Chondrocyte (in vitro differentiated cells): ENCODE measurements at places on chromosomes 2 and 18.

- DNase-seq = no peak
Measured at GRCh38 chr2:85175369-85176299, 42.4 kb downstream of the TCF7L1 start.

GRCh38 chr18:47560723-47561715 is 309.6 kb upstream of the SKOR2 start:
- no peak for DNase-seq

DNA sequence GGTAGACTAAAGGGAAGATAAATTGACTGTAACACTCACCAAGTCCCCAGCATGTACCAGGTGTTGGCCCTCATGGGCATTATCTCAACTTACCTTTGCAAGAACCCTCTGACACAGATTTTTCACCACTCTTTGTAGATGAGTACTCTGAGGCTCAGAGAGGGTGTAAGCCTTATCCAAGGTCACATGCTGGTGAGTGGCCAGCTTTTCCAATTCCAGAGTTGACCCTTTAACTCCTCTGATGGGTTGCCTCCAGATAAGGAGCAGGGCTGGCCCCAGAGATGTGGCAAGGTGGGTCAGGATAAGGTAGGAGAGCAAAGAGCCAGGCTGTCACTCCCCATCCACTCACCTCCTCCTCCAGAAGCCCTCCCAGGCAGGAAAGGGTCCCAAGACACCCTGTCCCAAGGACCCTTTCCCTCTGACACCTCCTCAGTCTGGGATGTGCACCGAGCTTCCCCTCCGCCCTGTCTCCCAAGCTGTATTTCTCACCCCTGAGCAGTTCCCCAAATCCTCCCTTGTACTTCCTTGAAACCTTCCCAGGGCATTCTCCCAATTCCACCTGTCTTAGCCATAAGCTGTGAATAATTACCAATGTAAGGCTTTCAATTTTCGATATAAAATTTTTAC is 165.9 kb downstream of the ZFP36L2 start:
- peak; percentile 36 for DNase-seq

GRCh38 chr2:127117603-127118002 is 10.6 kb upstream of the BIN1 start:
- DNase-seq = no peak

DNA sequence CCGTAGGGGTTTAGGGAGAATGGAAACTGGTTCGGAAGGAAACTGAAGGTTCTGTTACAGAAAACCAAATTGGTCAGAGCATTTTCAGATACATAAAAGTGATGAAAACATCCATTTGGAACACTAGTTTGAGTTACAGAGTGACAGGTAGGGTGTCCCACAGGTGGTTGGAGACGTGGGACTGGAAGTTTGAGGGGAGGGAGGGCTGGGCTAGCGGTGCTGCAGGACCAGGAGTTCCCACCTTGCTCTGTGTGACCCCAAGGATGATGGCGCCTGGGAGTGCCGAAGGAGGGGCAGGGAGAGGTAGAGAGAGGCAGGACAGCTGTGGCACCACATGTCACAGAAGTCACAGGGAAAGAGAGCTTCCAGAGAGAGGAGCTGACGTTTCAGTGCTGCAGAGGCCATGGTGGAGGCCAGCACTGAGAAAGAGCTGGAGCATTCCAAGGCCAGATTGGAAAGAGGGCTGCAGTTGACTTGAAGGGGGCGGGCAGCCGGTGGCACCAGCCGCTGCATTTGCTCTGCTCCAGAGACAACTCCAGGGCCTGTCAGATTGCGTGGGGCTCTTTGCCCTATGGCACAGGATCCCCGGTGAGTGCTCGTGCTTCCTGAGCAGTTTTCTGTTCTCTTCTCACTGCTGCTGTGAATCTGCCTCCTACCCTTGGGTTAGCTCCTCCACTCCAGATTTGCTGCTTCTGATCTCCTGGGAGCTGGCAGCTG is 56.2 kb upstream of the FOSL2 start:
- DNase-seq = no peak

- DNase-seq = no peak
Measured at GRCh38 chr2:179336782-179337534, 72.3 kb upstream of the SESTD1 start.

DNA sequence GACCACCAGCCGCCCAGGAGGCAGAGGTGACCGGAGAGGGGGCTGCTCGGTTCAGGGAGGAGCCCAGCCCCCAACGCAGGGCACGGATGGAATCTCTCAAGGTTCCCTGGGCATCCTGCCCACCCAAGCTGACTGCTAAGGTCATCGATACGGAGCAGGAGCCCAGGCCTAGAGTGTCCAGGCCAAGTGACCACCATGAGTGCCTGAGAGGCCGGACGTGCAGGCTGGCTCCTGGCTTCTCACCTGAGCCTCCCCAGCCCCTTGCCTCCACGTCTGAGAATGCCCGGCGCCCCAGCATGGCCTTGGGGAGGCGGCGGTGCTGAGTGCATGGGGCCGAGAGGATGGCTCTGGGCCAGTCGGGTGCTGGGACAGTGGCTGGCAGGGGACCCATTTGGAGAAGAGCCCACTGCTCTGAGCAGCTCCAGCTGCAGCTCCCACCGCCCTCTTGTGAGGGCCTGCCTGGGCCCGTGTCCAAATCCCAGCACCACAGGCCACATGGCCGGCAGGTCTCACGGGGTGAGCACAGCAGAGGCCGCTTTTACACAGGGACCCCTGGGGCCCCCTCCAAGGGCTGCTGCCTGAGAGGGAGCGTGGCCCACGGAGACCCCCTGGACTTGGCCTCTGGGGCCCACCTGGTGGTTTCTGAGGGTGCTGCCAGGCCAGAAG is 102.8 kb upstream of the CTDP1 start:
- DNase-seq = peak; percentile 89

DNA sequence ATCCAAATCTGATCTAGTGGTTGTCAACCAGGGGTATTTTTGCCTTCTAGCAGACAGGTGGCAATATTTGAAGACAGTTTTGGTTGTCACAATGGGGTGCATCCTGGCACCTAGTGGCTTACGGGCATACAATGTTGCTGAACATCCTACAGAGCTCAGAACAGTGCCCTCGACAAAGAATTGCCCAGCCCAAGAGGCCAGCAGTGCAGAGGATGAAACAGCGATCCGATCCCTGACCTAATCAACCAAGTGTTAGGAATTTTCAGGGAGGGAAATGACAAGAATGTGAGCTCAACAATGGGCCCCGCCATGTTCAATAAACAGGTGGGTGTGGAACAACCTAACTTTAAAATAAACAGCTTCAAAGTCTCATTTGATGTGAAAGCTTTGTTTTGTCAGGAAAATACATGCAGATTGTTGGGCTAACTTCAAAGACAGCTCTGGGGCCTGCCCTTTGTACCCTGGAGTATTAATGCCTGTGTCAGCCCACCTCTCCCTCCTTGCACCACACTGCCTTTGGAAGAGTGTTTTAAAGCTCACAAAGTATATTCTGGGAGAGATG is 22.5 kb upstream of the SCYGR5 start:
- no peak for DNase-seq

GRCh38 chr18:70332694-70333093 is 43.8 kb downstream of the SOCS6 start:
- no peak for DNase-seq

GRCh38 chr18:5052491-5052890 is 144.6 kb downstream of the AKAIN1 start:
- DNase-seq = no peak

GRCh38 chr2:11385216-11385615 is 40.8 kb upstream of the ROCK2 start:
- no peak for DNase-seq

DNA sequence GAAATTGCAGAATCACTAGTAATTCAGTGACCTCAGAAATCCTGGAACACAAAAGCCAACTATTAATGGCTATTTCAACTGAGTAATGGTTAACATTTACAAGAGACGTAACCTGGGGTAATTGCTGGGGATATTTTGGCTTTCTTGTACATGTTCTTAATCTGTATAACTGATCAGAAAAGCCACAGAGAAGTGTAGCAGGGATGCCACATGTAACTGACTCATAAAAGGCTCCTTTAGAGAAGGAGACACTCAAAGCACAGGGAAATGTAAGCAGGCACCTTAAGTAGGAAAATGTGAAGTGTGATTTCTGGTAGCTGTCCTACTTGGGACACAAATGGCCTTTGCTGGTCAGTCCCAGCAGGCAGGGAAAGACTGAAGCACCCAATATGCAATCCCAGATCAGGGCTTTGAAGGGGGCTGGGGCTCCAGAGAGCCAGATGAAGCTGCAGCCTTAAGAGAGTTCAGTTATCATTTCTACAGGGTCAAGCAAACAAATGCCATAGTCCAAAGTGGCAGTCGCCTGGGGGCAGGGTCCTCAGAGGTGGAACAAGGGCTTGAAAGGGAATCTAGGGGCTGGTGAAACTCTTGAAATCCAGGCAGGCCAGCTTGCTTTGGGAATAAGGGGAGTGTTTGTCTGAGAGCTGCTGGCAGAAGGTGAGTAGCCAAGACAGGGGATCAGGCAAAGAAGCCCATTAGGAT is 7.2 kb upstream of the SPOPL start:
- DNase-seq = no peak

DNA sequence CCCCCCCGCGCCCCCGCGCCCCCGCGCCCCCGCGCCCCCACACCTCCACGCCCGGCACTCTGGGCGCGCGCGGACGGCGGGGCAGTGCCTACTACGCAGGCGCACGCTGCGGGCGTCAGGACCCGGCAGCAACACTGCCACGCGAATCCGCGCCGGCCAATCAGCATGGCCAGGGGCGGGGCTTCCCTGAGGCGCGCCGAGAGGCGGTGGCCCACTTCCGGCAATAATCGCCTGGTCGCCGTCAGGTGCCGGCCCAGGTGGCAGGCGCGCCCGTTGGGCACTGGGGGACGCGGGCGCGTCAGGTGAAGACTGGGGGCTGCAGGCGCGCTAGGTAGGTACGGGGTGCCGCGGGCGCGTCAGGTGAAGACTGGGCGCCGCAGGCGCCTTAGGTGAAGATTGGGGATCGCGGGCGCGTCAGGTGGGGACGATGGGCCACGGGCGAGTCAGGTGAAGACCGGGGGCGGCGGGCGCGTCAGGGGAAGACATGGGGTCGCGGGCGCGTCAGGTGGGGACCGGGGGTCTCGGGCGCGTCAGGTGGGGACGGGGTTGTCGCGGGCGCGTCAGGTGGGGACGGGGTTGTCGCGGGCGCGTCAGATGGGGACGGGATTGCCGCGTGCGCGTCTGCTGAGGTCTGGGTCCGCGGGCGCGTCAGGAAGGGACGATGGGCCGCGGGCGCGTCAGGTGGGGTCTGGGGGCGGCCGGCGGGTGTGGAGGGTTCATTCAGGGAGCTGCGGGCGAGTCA is 219.1 kb downstream of the RTP5 start:
- DNase-seq = peak; percentile 95

DNA sequence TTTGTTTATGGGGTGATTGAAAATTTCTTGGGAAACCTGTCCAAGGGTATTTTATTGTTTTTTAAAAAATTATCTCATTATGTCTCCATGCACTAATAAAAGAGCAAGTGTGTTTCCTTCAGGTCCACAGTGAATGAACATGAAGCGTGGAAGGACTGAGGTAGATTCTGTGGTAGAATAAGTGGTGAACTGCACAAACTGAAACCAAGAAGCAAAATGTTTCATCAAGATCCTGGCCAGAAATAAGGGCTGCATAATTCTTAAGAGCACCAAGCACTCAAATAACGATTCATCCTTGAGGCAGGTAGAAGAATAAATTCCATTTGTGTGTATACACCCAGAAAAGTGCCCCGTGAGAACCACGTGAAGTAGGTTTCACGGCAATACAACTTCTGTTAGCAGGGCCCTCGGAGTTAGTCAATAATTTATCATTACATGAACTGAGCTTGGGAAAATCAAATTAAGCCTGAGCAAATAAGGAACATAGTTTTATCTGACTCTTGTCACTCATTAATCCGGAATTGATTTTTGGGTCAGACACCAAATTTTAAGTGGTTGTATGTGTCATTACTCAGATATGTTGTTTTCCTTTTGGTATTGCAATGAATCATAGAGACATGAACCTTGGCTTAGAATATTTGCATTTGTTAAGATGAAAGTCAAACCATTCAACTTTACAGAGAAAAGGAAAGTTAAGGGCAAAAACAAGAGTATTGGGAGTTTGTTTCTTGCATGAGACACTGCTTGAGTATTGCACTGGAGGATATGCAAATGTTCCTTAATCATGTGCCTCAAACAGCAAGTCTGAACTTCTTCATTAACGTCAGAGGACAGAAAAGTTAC is 472.6 kb upstream of the NETO1 start:
- no peak for DNase-seq

DNA sequence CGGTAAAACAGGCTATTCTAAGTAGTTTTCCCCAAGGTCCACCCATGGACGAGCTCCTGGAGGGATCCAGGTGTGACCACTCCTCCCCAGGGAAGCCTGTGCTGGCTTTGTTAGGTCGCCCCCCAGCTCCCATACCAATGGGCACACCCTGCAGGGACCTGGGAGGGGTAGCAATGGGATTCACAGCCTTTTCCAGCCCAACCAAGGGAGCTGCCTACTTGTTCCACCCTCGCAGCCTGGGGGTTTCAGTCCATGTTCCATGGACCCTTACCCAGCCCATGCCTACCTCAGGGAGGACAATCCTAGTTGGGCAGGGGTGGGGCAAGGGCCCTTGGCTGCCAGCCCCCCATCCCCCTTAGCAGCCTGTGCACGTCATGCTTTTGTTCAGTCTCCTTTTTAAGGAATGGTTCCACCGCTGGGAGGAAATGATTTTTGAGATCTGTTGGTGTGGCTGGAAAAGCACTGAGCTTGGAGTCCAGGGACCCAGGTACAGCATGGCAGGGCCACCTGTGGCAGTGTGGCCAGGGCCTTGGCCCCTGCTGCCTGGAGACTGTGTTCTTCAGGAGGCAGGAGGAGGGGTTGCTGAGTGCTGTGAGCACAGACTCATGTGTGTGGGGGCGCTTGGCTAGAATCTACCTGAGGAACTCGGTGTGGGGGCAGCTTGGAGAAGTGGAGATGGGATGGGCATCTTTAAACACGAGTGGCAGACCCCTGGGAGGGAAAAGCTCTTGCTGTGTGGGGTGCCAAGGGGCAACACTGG is 166.8 kb downstream of the TWIST2 start:
- peak; percentile 64 for DNase-seq

DNA sequence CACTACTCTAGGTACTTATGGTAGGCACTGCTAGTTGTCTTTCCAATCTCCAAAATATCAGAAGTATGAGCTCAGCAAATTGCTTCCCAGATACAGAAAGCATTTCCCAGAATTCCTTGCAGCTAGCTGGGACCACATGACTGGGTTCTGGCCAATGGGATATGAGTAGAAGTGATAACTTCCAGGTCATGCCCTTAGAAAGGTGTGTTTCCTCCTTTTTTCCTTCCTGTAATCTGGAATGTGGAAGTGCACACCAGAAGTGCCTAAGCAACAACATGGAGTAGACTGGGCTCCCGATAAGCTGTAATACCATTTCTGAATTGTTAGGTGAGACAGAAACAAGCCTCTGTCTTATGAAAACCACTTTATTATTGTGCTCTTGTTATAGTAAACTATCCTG is 279.8 kb downstream of the ZNF385B start:
- DNase-seq = no peak

GRCh38 chr2:144332356-144333142 is 187.4 kb downstream of the ZEB2 start:
- peak; percentile 87 for DNase-seq

- no peak for DNase-seq
Measured at GRCh38 chr2:31384351-31384750, 30.2 kb downstream of the XDH start.

- no peak for DNase-seq
Measured at GRCh38 chr2:33430856-33431255, 45.6 kb upstream of the RASGRP3 start.
